CD4-positive, alpha-beta T cell treated with Interleukin-12 subunit alpha and Interleukin-12 subunit beta, for 1 hour (primary cell): ENCODE measurements at places on chromosomes 2 and 18.

DNA sequence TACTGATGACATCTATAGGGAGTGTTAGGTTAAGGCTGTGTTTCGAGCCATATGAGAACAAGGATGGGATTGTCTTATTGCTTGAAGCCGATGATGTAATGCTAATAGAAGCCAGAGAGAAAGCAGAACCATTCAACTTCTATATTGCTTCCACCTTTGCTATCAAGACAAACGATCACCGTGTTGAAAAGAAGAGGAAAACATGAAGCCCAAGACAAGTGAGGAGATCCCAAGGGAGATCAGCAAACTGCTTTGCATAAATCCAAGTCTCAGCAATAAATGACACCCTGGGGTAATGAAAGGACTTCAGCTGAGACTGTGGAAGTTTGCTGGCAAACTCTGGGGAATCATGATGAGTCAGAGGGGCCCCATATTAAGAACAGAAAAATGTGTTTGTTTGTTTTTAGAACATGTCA, 206.2 kb downstream of the NCKAP5 start:
- no peak for DNase-seq

DNA sequence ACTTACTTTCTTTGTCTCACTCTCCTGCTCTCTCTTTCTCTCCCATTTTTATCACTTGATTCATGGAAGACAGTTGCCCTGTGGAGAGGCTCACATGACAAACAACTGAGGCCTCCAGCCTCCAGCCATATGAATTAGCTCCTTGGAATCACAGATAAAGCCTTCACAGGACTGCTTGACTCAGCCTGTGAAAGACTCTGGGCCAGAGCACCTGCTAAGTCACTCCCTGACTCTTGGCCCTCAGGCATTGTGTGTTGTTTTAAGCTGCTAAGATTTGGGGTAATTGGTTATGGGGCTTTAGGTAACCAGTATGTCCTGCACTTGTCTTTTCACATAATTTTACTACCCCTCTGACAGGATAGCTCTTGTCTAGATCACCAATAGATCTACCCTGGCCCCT, 334.9 kb downstream of the SOX11 start:
- DNase-seq, result no peak

GRCh38 chr2:224369028-224369632, 32.8 kb downstream of the FAM124B start:
- peak; percentile 42 for DNase-seq

GRCh38 chr2:160364364-160364763, 129.2 kb downstream of the RBMS1 start:
- DNase-seq, result no peak

GRCh38 chr2:193907561-193907960, 1712.8 kb upstream of the TMEFF2 start:
- no peak for DNase-seq

DNA sequence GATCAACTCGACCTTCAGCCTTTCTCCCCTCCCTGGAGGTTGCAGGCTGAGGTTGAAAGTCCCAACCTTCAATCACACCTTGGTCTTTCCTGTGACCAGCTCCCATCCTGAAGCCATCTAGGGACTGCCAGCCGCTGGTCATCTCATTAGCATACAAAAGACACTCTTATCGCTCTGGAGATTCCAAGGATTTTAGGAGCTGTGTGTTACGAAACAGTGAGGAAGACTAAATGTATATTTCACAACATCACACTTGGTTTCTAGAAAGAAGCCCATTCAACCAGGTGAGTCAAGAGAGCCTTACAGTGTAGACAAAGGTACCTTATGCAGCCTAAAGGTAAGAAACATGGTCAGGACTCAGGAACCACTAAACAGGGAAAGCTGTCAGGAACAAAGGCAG, 126.4 kb downstream of the SH3BP4 start:
- no peak for DNase-seq

GRCh38 chr2:111662771-111663470, 221.1 kb downstream of the ANAPC1 start:
- DNase-seq, result no peak

GRCh38 chr2:160541745-160542144, 48.1 kb upstream of the RBMS1 start:
- no peak for DNase-seq
